ENCODE measurements at places on chromosomes 7 and 10. TPM values are rescaled to one million over a fixed set of nuclear protein-coding genes. Genes with fewer than 3 reads are reported as not detected.

DNA sequence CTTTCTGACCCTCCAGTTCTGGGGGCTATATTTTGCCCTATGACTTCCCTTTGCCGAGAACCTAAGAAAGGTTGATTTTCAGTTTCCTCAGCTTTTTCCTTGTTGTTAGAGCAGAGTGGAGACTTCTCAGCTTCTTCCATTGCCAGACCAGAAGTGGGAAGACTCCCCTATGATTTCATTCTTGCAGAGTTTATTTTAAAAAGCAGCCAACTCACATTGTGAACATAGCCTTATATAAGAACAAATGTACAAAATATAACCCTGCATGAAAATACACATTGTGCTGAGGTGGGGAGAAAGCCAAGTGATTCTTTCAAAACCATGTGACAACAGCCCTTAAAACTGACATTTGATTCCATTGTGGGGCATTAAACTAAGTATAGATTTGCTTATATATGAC, 33.8 kb upstream of the FZD8 start:
- no peak for DNase-seq

- no peak for DNase-seq
These were observed 51.0 kb downstream of the ASB4 start for GRCh38 chr7:95536656-95537311.

FAM221A gene
- 18.3 TPM for total RNA-seq

HOXA6 gene
- total RNA-seq, result 4.7 TPM

MBL2 gene
- 0.06 TPM for total RNA-seq

MAT1A gene
- total RNA-seq, result 0.46 TPM
